ENCODE measurements at places on chromosomes 12 and 14. TPM values are rescaled to one million over a fixed set of nuclear protein-coding genes. Genes with fewer than 3 reads are reported as not detected.

- no peak for DNase-seq
Measured at GRCh38 chr14:61476754-61477410, 155.5 kb downstream of the PRKCH start.

DNA sequence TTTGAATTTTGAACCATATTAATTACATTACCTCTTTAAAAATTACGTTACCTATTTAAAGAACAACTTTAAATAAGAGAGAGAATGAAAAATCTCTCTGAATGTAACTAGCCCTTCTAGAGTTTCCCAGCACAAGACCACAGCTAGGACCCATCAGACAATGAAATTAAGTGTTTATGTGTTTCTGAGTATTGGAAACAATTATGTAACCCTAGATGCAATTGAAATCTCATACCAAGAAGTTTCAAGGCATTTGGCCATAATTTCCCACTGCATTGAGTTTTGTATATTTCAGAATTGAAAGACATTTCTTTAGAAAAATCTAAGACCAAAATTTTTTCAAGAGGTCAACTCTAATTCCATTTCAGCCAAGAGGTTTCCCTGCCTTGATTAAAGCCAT is 47.1 kb downstream of the SERPINA3 start:
- no peak for DNase-seq

DNA sequence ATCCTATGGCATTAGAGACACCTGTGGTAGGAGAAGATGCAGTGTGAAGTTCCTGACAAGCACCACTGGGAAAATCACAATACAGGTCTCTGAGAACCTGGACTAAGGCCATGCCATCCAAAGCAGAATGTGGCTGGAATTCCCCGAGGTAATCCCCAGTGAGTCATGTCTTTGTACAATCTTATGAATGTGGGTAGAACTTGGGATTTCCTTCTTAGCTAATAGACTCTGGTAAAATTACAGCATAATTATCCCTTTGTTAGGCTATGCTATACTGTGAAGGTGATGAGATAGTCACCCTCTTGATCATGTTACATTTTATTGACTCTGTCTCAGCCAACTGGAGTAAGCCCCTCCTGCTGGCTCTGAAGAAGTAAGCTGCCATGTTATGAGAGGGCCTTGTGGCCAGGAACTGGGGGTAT is 224.3 kb upstream of the DCN start:
- DNase-seq = no peak

DNA sequence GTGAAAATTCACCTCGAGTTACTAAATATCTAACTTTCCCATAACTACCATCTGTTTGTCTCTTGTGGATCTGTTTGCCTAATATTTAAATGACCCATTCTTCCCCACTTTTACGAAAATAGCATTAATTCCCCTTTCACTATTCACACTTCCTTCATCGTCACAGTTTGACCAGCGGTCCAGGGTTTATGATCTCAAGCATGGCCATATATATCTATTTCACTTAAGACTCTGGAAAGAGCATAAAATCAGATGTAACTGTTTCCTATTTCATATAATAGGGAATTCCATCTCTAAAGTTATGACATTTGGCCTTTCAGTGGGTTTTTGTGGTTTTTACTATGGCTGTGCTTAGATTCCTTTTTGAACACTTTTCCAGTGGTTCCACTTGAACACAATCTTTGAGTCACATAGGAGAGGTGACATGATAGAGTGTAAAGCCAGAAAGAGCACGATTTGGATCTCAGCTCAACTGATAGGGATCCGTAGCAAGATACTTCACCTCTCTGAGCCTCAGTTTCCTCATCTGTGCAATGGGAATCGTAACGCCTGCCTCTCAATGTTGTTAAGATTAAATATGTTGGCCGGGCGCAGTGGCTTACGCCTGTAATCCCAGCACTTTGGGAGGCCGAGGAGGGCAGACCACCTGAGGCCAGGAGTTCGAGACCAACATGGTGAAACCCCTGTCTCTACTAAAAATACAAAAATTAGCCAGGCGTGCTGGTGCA is 754 bp upstream of the BCL2L14 start:
- DNase-seq = no peak

DNA sequence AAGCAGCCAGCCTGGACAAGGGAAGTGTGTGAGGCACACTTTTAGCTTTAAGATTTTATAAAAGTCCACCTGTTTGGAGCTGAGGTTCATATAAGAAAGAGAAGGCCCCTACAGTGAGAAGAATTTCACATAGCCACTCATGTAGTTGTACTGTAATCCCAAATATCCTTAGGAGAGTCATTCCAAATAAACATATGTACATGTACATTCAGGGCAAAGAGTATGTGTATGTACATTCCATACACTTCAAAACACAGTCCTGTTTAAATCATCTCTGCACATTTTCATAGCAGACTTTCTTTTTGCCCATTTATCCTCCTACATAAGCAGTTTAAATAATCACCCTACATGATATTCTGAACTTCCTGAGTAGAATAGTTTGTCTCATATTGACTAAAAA is 87.6 kb downstream of the GPR65 start:
- no peak for DNase-seq

GRCh38 chr12:110546339-110546738 is 36.8 kb downstream of the PPTC7 start:
- no peak for DNase-seq

DNA sequence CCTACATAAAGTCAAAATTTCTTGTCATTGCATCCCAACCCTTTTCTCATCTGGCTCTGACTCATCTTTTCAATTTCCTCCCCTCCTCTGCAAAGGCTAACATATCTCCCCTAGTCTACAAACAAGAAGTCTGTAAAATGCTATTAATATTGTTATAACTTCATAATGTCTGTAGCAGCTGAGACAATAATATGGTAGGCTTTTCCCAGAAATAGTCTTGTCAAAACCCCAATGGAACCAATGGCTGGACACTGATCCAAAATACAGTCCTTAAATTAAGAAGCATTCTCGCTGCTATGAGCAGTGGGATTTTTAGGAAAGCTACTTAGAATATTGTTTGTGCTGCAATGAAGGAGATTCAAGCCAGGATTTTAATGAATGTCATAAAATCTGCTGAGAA is 131.4 kb downstream of the KLHL28 start:
- no peak for DNase-seq

- no peak for DNase-seq
Measured at GRCh38 chr12:15033029-15033428, 60.2 kb downstream of the PDE6H start.

DNA sequence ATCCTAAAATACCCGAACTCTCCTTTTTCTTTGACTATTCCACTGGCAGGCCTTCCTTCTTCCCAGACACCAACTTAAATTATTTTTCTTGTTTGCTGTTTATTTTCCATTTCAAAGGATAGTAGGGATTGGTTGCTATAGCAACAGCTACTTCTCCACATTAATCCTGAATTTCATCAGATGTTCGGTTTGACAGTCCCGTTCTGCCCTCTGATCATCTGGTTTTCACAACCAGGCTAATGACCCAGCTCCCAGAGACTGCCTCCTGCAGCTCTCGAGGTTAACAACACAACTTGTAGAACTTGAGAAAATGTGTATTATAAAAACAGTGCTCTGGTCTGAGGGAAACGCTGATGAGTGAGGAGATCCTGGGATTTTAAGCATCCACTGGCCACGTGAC is 45.5 kb downstream of the NUAK1 start:
- no peak for DNase-seq

- DNase-seq = peak; percentile 42
Measured at GRCh38 chr12:49187184-49187583, 1.7 kb downstream of the TUBA1A start.

GRCh38 chr12:65672441-65672840 is 151.8 kb upstream of the HMGA2 start:
- DNase-seq = no peak

DNA sequence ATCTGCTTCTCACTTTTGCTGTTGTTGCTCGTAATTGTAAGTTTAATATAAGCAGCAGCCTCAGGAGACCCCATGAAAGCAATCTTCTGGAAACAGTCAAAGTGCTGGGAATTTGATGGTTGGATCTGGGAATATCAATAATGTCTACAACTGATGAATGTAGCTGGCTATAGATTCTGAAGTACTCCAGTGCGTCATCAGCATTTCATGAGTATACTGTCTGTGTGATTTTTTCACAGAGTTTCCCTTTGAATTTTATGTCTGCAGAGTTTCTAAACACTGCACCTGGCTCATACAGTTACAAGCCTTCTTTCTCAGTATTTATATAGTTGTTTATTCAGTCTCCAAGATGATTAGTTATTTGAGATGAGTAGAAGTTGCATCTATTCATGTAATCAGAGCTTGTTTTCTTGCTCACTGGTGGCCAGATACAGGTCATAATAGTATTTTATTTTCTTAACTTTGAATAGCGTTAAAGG is 222.3 kb downstream of the RAD51B start:
- no peak for DNase-seq

DNA sequence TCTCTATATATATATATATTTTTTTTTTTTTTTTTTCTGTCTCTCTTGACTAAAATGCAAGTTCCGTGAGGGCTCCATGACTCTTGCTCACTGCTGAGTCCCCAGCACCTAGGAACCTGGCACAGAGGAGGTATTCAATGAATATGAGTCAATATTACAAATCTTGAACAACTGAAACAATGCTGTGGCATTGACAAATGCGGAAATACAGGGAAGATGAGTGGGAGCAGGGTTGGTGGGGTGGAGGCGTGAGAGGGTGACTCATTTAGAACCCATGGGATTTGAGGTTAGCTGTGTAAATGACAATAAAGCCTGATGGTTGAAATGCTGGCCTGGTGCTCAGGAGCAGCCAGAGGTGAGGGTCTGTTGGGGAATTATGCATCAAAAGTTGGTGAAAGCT is 121.7 kb upstream of the FUT8 start:
- no peak for DNase-seq

DNA sequence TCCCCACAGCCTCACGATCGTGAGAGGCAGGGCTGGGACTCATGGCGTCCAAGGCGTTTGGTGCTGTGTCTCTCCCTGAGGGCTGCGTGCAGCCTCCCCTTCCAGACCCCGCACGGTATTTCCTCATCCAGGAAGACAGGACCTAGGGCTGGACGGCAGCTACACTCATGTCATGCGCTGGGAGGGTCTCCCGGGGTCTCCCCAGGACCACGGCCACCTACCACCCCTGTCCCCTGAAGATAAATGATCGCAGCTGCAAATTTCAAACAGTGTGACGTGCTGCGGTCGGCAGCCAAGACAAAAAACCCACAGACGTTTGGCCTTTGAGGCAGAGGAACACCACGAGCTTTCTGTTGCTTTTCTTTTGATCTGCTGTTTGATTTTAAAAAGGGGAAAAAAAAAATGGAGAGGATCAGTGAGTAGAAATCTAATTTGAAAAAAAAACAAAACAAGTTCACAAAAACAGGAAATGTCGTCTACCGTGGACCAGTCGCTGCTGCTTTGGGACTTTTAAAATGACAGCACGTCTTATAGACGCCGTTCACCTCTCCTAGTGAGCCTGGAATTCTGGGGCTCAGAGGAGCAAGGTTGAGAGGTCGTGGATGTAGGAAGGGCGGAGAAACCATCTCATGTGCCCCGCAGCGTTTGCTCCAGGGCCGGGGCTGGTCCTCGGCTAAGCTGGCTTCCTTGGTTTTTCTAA is 237.6 kb downstream of the SLC41A2 start:
- no peak for DNase-seq

DNA sequence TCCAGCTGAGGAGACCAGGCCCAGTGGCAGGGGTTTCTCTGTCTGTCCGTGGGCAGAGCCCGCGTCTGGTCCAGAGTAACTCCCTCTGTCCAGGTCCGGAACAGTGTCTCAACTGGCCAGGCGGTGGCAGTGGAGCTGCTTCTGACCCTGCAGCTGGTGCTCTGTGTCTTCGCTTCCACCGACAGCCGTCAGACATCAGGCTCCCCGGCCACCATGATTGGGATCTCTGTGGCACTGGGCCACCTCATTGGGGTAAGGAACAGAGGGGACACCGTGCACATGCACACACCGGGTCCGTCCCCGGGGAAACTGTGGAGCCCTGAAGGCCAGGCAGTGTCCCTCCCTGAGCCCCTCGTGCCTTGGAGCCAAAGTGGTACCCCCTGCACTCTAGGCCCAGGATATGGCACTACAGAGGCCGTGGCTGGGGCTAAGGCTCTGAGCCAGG is 1.5 kb downstream of the AQP6 start:
- DNase-seq = peak; percentile 75

DNA sequence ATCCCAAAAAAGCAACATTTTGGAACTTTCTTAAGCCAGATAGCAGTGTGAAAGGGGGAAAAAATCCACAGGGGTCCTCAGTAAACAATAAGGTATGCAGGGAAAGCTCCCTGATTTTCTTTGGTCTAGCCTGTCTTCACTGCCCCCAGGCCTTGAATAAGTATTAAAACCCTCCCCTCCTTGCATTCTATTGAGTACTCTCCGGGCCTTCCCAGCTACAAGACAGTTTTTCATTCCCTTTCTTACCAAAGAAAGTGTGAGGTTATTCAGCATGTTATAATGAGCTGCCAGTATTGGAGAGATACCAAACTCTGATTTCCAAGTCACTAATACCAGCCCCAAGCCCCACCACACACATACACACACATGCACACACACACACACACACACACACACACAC is 59.8 kb upstream of the KIF21A start:
- peak; percentile 65 for DNase-seq

DNA sequence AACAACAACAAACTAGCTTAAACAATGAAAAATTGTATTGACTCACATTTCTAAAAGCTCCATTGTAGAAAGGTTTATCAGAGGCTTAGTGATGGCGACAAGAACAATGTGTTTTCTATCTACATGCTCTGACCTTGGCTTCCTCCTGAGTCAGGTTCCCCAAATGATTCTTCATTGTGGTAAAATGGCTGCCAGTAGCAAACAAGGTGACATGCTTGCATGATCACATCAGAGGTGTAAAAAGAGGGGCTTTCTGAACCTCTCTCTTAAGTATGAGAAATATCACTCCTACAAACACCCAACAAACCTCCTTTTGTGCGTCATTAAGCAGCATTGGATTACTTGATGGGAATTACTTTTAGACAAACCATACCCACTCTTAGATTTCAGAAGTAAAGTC is 252.4 kb upstream of the SYT1 start:
- no peak for DNase-seq

DNA sequence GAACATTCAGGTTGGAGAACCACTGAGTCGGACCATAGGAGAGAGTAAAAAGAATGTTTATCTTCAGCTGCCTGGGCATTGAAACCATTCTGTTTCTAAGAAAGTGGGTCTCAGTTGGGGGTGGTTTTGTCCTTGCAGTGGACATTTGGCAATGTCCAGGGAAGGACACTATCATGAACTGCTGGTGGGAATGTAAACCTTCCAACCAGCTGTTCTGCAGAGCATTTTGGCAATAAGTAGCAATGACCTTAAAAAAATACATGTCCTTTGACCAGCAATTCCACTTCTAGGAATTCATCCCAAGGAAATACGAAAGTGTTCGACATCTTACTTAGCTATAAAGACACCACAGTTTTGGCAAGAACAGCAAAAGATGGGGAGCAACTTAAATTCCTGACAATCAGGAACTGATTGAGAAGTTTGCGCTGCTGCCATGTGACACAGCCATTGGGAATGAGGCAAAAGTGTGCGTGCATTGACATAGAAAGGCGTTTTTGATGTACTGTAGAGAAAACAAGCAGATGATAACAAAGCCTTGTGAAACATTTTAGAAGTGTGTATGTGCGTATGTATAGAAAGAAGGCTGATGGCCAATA is 82.9 kb upstream of the MAP1LC3B2 start:
- no peak for DNase-seq

GRCh38 chr12:45623221-45623620 is 106.3 kb upstream of the ARID2 start:
- DNase-seq = no peak

PTPRR gene
- total RNA-seq = 0.19 TPM

FOXG1 gene
- total RNA-seq = 1.5 TPM

AQP5 gene
- not detected for total RNA-seq

HSP90B1 gene
- total RNA-seq = 588 TPM

SMIM41 gene
- total RNA-seq = not detected

AICDA gene
- total RNA-seq = not detected

DNAI7 gene
- total RNA-seq = 1.1 TPM

NXPH4 gene
- not detected for total RNA-seq

TMEM106C gene
- 115 TPM for total RNA-seq
